ENCODE measurements at places on chromosomes 1 and 21.

GRCh38 chr21:33643658-33644311 is 1.5 kb downstream of the ITSN1 start:
- DNase-seq = no peak

- DNase-seq = no peak
Measured at GRCh38 chr1:59506952-59507351, 210.1 kb downstream of the FGGY start.

DNA sequence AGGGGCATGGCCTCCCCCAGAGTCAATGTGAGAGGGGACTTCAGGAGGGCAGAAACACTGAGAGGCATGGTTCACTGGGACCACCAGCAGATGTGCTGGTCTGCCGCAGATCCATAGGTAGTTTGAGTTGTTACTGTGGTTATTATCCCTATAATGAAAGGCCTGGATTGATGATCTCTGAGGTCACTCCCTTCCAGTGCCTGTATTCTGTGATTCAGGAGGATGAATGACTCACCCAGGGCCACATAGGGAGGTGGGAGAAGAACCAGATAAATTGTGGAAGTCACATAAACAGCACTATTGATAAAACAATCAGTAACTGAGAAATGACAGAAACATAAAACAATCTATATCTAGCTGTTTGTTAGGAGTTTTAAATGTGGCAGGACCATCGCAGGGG is 22.7 kb upstream of the ACTL8 start:
- DNase-seq = no peak

DNA sequence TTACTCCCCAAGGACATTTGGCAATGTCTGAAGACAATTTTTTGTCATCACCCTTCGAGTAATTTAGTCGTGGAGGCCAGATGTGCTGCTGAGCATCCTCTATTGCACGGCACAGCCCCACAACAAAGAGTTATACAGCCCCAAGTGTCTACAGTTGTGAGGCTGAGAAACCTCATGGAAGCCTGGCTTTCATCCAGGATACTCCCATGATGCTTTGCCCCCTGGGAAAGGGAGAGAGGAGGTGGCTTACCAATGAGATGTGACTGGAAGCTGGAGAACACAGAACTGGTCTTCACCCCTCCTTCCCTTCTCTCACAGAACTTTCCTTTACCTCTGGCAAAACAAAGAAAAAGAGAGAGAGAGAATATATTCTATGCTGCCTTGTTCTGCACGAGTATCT is 150.9 kb upstream of the VAMP3 start:
- DNase-seq = no peak

DNA sequence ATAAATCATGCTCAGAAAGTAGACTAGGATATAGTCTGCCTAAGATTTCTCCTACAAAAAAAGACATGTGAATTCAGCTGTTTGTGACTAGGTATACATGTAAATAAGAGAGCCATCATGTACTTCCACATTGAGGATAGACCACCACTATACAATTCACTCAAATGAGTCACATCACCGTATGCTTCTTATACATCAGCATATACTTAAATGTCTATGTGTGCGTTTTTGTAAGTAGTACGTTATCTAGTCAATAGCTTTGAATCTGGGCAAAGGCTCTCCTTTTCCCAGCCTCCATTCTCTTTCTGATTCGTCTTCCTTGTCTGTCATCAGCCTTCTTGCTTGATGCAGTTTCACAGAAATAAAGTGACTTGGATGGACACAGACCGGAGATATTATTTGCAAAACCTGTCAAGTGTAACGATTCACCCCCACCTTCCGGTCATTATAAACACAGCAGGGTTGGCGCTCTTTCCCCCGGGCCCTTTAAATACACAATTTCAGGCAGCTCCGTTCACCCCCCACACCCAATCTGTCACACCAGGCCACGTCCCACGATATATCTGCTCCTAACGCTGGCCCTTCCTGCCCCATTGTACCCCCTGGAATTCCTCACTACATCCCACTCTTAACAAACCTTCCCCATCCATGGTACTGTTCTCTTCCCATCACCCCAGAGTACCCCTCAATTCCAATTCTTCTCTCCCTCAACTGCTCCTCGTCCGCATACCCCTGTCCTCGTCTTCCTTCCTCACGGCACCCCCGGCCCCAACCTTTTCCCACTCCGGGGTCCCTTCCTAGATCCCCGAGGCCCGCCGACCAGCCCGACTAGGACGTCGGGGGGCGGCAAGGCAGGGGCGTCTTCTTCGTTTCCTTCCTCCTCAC is 636 bp downstream of the VAMP4 start:
- DNase-seq = peak; percentile 58

GRCh38 chr1:83418558-83418957 is 580.4 kb downstream of the TTLL7 start:
- DNase-seq = no peak

DNA sequence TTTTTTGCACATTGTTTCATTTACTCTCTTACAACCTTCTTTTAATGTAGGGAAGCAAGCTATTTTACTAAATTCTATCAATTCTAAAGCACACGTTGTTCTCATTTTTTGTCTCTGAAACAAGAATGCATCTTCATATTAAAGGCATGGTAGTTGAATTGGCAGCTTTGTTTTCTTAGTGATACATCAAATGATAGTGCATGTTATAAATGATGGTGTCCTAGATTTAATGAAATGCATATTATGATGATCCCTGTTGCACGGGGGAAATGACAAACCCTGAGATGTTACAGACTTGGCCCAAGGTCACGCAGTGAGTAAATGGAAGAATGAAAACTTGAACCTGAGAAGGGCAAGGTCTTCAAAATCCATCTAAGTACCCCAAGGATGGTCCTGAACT is 213.1 kb downstream of the KAZN start:
- no peak for DNase-seq

GRCh38 chr1:158053276-158053675 is 59.8 kb downstream of the KIRREL1 start:
- DNase-seq = no peak

DNA sequence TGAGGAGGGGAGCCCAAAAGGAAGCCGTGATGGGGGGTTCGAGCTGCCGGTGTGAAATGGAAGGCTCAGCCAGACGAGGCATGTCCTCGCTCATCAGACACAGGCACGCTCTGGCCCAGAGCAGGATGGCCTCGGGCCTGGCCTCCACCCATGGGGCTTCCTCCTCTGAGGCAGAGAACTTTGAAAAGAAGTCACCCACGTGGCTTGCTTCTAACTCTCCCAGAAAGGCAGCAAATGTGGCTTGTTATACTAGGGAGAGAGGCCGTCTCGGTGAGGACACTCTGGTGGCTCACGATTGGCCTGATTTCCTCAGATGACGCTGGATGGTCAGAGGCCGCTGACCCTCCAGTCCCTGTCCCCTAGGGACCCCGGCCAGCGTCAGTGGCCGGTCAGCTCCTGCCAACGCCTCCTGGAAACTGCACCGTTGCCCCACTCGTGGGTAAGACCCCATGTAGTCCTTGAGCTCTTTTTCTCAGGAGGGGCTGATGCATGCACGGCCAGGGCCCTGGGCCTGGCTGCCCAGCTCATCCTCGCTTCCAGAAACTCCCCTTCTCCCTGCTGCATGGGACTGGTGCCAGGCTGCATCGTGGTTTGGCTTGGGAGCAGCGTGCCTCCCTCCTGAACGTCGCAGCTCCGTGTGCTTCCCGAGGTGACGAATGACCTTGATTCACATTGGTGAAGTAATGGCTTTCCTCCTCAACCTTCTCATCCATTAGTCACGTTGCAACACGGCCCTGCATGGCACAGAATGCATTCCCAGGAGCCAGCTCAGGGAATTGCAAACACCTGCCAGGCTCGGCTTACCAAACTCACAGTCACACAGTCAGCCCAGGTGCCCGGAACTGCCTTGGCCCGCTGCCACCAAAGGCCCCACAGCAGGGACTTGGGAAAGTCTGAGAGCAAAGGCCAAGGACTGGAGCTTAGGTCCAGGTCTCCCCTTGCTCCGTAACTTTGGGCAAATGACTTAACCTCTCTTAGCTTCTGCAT is 58.8 kb downstream of the TOMM20 start:
- no peak for DNase-seq

GRCh38 chr1:233625510-233625981 is 11.6 kb downstream of the KCNK1 start:
- no peak for DNase-seq

GRCh38 chr1:119778886-119779560 is 10.3 kb upstream of the HMGCS2 start:
- no peak for DNase-seq

- DNase-seq = no peak
Measured at GRCh38 chr1:12196641-12197482, 30.1 kb downstream of the TNFRSF1B start.

DNA sequence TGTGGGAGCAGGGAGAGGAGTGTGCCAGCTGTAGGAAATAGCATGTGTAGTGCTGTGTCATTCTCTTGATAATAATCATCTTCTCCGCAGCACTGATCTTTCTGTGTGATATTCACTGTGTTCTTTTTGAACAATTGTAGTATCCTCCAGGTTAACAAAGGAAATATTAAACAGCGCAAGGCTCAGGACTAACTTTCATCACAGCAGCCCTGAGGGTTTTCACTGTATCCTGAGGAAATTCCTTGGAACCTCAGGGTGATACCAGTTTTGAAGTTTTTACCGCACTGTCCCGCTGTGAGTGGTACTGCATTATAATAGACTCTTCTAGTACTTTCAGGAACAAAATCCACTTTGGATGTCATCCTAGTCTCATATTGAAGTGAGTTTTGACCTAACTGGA is 228.4 kb upstream of the COA6 start:
- DNase-seq = no peak

DNA sequence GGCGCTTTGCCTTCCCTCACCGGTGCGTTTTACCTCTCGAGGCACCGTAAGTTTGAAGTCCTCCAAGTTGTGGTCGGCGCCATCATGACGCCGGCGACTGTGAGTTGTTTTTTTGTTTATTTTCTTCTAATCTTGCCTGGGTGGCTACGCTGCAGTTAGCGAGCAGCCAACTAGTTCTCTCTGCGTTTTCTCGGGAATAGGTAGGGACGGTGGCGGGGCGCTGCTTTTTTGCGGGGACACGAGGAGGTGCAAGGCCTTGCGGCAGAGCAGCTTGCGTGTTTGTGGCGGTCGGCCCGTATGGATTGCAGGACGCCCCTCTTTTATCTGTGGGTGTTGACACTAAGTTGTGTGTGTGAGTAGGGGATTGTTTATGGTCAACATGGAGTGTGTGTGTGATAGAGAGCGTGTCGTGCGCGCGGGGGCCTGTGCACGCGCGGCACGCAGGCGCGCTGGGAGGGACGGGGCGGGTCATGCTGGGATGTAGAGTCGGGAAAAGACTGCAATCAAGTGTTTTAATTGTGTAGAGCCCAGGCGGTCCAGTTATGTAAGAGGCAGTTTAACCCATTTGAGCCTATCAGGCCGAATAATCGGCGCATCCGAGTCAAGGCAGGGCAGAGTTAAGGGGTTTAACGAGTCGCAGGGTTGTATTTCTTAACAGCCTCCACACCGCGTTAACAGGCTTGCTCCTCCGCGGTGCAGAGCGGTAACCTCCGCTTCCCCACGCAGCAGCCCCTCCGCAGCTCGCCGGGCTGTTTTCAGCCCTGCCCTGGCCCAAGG is 1.2 kb upstream of the NEGR1 start:
- no peak for DNase-seq

GRCh38 chr1:119097380-119097779 is 43.1 kb downstream of the WARS2 start:
- no peak for DNase-seq

- DNase-seq = peak; percentile 91
Measured at GRCh38 chr21:35048706-35049617, at the start of gene RUNX1. RUNX1 (minus strand) TSS chr21:35049302.

- DNase-seq = no peak
Measured at GRCh38 chr1:153827168-153827964, 52.2 kb downstream of the SLC27A3 start.

- DNase-seq = no peak
Measured at GRCh38 chr21:43734131-43734927, 15.4 kb downstream of the PDXK start.

GRCh38 chr1:112849425-112850033 is 106.5 kb downstream of the SLC16A1 start:
- no peak for DNase-seq

DNA sequence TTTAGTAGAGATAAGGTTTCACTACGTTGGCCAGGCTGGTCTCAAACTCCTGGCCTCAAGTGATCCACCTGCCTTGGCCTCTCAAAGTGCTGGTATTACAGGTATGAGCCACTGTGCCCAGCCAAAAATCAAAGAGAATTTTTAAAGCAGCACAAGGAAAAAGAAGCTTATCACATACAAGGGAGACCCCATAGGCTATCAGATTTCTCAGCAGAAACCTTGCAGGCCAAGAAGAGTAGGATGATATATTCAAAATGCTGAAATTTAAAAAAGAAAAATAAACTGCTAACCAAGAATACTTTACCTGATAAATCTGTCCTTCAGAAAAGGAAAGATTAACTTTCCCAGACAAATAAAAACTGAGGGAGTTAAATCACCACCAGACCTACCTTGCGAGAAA is 43.2 kb downstream of the FLVCR1 start:
- DNase-seq = no peak

DNA sequence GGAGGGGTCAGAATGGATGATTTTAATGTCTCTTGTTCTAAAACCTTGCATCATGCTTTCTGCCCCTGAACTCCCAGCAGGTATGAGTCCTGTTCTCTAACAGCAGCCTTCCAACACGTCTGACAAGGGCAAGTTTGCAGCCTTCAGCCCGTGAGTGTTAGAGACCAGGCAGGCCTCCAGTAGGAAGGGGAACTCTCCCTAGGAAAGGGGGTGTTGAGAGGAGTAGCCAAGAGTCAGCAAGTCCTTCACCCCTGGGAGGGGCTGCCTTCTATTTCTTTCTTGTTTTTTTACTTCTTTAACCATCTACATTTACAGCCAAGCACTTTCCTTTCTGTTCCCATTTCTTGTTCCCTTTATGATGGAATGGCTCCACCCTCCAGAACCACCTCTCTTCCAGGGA is 14.2 kb downstream of the BATF3 start:
- no peak for DNase-seq

DNA sequence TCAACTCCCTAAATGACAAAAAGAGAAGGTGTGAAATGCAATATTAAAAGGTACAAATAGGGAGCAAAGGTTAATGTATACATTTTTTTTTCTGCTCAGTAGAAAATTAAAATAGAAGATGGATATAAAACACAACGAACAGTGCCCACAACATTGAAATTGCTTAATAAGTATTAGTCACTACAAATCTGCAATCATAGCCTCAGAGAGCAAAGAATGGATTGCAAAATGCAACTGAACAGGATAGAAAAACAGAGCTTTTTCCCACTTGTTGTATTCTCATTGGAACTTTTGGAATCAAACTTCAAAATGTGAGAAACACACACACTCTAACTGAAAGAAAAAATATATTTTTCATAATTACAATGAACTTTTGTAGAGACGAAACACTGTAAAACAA is 552.2 kb upstream of the NCAM2 start:
- no peak for DNase-seq

GRCh38 chr21:16792101-16792500 is 720.7 kb upstream of the CXADR start:
- DNase-seq = no peak

GRCh38 chr1:245829194-245829593 is 674.4 kb downstream of the KIF26B start:
- no peak for DNase-seq

GRCh38 chr21:45039317-45040156 is 34.8 kb upstream of the ADARB1 start:
- DNase-seq = no peak

- no peak for DNase-seq
Measured at GRCh38 chr1:117030271-117030877, 28.8 kb downstream of the CD101 start.

GRCh38 chr1:61403679-61404596 is 321.0 kb downstream of the TM2D1 start:
- DNase-seq = no peak

All from CD4-positive, alpha-beta T cell treated with Interleukin-2 at 100 ng/mL for 4 hours (primary cell).